Cardiac septum (tissue), 1 donor: ENCODE measurements at places on chromosomes 7 and 10. TPM values are rescaled to one million over a fixed set of nuclear protein-coding genes. Genes with fewer than 3 reads are reported as not detected.

GRCh38 chr10:130637089-130637676 lies 501.0 kb downstream of the GLRX3 start:
- DNase-seq: no peak

ADAMTS14 gene
- 0.81 TPM for total RNA-seq

DNA sequence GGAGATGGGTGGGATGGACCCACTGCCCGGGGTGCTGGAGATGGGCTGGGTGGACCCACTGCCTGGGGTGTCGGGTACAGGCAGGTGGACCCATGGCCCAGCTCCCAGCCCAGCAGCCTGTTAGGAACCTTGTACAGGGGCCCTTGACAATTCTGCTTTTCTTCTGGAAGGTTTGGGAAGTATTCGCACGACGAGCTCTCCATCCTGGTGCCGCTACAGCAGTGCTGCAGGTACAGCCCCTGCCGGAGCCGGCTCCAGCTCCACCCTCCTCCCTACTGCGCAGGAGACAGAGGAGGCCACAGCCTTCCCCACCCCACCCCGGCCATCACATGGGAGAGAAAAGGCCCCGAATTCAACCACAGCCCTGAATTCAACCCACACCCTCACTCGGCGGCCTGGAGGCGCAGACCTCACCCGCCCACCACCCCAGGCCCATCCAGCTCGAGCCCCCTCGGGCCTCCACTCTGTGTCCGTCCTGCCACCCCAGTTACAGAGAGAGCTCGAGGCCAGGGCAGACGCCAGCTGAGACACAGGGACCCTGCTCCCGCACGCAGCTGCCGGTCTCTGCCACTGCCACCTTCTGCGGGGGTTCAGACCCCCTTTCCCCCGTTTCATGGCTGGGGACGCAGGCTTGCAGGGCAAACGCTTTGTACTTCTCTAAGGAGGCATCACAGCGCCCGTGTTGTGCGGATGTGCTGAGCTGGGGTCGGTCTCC lies 31.3 kb upstream of the FOXL3 start:
- no peak for DNase-seq

DNA sequence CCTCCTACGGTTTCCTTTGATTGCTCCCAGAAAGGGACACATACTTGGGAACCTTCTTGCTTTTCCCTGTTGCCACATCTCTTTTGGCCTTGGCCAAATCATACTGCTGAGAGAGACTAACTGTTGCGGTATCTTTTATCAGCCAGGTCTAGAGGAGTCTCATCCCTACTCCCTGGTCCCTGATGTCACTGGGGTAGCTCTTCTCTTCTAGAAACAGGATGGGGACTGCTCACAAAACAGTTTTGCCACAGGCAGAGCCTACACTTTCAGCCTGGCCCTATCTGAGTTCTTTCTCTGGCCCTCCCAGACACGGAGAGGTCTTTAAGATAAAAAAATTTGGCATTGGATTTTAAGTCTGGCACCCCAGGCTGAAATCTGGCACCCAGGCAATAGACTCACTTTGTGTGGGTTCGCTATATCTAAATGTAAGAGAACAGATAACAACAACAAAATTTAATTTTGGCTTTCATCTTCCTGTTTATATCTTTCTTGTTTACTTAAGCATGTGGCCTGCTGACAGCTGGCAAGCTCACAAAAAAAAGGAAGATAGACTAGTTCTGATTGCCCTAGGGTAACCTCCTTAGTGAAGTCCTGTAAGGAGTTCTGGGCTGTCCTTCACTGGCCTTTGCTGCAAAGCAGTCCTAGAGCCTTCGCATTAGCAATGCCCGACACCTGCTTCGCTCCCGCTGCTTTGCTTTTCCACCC lies 228.3 kb upstream of the NPVF start:
- no peak for DNase-seq
